Psoas muscle (tissue), 8 donors: ENCODE measurements at places on chromosomes 6 and 20. TPM values are rescaled to one million over a fixed set of nuclear protein-coding genes. Genes with fewer than 3 reads are reported as not detected.

GRCh38 chr6:117555262-117555849, 47.0 kb downstream of the GOPC start:
- no peak for DNase-seq

- no peak for DNase-seq
Observed at GRCh38 chr6:49004801-49005200, 458.3 kb downstream of the MMUT start.

DNA sequence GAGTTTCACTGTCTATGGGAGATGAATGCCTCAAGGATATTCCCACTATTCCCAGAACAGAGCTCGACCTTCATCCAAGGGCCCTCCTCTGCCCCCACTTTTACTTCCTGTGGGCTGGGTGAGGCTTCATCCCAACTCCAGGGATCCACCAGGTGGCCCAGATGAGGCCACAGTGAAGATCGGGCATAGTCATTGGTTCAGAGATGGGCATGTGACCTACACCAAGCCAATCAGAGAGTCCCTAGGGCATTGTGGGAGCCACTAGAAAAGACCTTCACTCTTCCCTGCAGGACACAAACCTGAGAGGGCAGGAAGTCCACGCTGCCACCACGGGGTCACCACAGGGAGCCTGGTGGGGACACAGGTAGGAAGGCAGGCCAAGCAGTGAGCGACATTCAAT, 72.9 kb upstream of the SLC22A16 start:
- no peak for DNase-seq

The LAMA4 gene
- polyA plus RNA-seq: 3.2 TPM

DNA sequence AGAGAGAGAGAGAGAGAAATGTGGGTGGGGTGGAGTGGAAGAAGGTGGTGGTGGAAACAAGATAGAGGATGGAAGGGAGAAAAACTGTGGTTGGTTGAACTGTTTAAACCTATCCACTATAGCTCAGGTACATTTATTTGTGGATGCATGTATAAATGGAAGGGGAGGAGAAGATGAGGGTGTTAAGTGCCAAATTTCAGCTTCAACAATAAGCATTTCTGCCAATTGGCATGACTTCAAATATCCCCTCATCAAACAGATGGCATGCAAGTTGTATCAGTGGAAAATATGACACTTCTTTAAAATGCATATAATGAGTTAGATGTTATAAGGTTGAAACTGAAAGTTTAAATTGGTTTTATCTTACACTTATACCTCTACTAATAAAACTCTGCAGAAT, 216.1 kb downstream of the LMBRD1 start:
- DNase-seq: no peak

The SNAI1 gene
- polyA plus RNA-seq: 4.6 TPM

The GLP1R gene
- not detected for polyA plus RNA-seq

GRCh38 chr20:23320317-23320716, 30.3 kb upstream of the NXT1 start:
- no peak for DNase-seq

The HLA-DRB1 gene
- polyA plus RNA-seq: 13.2 TPM

DNA sequence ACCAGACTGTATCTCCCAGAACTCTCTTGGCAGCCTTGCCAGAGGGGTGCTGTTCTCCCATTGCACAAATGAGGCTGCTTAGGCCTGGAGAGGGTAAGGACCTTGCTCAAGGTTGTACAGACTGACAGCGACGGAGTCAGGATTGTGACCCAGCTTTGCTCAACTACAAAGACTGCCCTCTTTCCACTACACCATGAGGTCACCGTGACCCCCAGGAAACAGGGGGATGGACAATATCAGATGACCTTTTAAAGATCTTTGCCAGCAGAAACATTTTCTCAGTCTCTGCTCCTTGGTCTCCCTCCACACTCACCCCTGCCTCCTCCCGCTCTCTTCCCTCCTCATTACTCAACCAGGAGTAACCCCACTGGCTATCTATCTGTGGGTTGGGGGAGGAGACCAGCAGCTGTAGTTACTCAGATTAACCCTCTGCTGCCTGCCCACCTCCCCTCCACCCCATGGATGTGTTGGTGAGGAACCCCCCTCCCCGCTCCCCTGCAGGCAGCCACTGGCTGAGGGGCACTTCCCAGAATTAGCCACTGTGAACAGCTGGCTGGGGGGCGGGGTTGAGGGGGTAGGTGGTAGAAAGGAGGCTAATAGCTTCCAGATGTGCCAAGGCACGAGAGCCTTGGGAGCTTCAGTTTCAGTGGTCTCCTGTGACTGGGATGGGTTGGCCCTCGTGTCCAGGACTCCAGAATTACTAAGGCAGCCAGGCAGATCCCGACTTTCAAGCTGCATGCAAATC, 26.9 kb upstream of the MRPS18A start:
- DNase-seq: peak; percentile 79

GRCh38 chr6:112980676-112981075, 633.5 kb downstream of the RFPL4B start:
- no peak for DNase-seq

The ROS1 gene
- 0.04 TPM for polyA plus RNA-seq

The GPSM3 gene
- polyA plus RNA-seq: 1.5 TPM
